Activated naive CD4-positive, alpha-beta T cell (primary cell): ENCODE measurements at places on chromosomes 2 and 18.

- DNase-seq: no peak
These were observed at the start of gene CFAP221 for GRCh38 chr2:119544075-119544938. Gene CFAP221 (plus strand): TSS chr2:119544449. CDS start chr2:119546132, 1,683 bp downstream.

DNA sequence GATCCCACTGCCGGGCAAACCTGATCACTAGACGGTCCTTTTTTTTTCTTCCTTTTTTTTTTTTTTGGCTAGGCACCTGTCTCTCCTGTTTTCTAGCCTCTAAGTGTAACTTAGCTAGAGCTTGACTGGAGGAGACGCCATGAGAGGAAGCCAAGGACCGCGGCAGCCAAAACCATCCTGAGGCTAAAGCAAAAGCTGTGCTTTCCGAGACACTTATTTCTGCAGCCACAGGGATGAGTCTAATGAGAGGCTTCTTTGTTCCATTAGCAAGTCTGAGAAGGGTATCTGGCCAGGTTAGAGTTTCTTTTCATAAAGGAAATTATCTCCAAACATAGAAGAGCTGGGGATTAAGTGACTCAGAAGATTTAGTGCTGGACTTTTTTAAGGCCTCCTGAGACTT is 7.3 kb upstream of the CXCR4 start:
- no peak for DNase-seq

DNA sequence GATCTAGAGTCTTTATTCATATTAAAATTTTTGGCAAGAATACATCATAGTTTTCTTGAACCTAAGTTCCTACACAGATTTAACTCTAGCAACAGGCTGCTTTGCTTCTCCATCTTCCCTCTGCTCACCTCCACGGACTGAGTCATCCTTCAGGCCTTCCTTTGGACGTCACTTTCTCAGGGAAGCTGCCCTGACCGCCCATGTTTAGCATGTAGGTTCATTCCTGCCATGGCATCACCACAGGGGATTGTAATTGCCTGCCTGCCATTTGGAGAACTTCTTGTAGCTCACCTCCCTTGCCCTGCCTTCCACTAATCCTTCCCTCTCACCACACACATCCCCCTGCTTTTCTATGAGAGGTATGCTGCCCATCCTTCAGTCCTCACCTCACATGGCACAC is 43.9 kb upstream of the B3GNT2 start:
- no peak for DNase-seq

- DNase-seq: no peak
These were observed 5.8 kb upstream of the MEIS1 start for GRCh38 chr2:66428986-66429612.

GRCh38 chr2:8684540-8684877 is 2.7 kb downstream of the ID2 start:
- no peak for DNase-seq

DNA sequence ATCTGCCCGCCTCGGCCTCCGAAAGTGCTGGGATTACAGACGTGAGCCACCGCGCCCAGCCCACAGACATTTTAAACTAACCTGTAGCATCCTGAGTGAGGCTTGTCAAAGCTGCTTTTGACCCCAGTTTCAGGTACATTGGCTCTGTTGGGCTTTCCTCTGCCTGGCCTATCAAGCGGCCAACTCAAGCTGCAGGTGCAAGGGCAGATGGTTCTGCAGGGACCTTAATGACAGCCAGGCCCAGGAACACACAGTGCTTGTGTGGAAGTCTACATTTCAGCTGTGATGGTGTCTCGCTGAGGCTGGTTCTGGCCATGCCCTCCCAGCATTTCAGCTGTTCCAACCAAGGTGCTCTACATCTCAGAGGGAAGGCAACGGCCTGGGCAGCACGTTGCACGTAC is 18.4 kb downstream of the INPP4A start:
- no peak for DNase-seq
